ENCODE measurements at places on chromosomes 12 and 14.

GRCh38 chr12:5965950-5966383 is 20.9 kb upstream of the ANO2 start:
- DNase-seq: peak; percentile 32

DNA sequence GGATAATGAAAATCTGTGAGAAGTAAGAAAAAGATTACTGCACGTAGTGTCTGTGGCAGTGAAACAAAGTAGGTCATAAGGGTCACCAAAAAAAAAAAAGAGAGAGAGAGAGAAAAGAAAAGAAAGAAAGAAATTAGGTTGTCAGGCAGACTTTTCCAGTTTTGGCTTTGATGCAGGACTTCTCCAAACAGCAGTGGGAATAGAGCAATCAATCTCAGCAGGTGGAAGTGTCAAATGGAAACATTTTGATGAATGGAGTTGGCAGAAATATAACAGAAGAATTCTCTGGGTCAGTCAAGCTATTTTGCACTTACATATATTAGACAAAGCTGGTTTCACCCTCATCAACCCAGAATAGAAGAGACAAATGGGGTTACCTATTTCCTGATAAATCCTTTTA is 745.8 kb downstream of the SLC6A15 start:
- no peak for DNase-seq

DNA sequence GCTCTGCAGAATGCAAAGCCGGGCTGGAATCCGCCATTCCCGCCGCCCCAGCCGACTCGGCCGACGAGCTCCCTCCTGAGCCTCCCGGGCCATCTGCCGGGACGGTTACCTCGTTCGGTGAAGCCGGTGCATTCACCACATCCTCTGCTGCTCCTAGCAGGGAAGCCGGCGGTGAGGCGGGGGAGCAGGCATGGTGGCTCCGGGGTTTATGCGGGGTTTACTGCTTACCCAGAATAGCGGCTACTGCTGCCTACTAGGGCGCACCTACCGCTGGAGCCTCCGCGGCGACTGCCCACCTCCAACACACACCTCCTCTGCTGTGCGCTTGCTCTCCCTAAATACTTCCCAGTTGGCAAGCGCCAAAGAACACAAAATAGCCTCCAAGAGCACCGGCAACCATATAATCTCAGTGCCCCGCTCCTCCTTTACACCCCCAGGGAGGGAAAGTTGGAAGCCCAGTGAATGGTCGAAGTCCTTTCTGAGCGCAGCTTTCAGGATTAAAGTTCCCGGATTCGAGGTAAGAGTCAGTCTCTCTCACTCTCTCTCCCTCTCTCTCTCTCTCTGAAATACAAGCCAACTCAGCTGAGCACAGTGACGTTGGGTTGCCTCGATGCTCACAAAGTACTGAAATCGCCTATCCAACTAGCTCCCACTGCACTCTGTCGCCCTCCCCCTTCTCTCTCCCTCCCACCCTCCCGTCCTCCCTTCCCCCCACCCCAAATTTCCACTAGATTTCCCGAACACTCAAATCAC is at the start of gene TBX5:
TBX5 (minus strand) TSS at position 626 of the 753 bp plus-strand sequence. CDS start 2,246 bp downstream, outside the sequence.
- no peak for DNase-seq

GRCh38 chr12:77855548-77855947 is 24.9 kb downstream of the NAV3 start:
- DNase-seq: no peak

Measured in stimulated activated CD4-positive, alpha-beta T cell treated with anti-CD3 and anti-CD28 coated beads, Interleukin-15, amount 100 ng/mL, for 1 hour (primary cell).